GDM1 (cell line): ENCODE measurements at places on chromosomes 3 and 15.

DNA sequence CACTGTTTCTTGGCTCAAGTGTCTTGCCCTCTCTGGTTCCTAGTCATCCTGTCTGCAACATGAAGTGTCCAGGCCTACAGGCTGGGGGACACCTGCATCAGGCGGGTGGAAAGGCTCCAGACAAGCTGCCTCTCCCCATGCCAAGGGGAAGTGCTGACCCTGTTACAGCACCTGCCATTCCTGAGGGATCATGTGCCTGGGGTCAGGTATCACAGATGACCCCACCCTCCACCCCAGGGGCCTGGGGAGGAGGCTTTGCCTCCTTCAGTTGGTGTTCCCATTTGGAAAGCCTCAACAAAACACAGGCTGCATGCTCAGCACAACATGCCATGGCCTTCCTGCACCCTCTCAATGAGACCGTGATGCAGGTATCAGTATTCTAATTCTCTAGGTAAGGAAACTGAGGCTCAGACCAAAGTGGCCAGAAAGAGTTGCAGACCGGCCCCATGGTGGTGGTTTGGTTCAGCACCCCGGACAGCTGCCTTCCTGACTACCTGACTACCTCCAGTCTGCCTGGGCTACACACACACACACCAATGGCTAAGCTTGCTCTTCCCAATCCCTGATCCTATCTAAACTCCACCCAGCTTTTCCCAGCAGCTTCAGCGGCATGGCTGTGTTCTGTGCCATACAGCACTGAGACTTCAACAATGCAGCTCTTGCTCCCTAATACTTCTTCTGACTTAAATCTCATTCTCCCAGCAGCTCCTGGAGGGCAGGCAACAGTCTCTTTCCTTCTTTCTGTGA, 69.7 kb upstream of the LINGO1 start:
- DNase-seq, result no peak

GRCh38 chr3:149401212-149401925, 23.9 kb upstream of the TM4SF1 start:
- no peak for DNase-seq

DNA sequence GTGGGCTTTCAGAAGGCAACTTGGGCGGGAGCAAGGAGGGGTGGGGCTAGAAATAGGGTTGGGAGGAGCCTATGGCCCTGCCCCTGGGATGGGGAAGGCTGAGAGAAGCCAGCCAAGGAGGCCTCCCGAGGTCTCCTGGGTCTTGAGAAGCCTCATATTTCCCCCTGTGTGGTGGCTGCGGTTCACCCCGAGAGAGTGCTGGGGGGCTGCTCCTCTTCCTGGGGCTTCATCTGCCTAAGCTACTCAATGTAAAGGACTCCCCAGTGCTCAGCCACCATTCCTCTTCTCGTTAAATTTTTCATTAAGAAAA, 174.3 kb downstream of the SMAD6 start:
- DNase-seq, result no peak

DNA sequence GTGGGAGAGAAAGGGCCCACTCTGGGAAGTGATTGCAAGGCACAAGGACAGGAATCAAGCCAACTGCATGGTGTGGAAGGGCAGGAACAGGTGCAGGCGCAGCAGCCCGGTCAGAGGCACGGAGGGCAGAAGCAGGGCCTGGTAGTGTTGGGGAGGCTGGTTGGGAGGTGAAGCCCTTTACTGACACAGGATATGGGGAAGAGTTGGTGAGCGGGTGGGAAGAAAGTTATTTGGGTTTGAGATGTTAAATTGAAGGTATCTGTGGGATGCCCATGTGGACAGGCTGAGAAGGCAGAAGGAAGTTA, 83.6 kb upstream of the ABHD2 start:
- no peak for DNase-seq

- DNase-seq, result no peak
These were observed 522 bp upstream of the GXYLT2 start for GRCh38 chr3:72887343-72887704.

- DNase-seq, result peak; percentile 21
These were observed 38.4 kb downstream of the TMEM158 start for GRCh38 chr3:45187694-45188141.

DNA sequence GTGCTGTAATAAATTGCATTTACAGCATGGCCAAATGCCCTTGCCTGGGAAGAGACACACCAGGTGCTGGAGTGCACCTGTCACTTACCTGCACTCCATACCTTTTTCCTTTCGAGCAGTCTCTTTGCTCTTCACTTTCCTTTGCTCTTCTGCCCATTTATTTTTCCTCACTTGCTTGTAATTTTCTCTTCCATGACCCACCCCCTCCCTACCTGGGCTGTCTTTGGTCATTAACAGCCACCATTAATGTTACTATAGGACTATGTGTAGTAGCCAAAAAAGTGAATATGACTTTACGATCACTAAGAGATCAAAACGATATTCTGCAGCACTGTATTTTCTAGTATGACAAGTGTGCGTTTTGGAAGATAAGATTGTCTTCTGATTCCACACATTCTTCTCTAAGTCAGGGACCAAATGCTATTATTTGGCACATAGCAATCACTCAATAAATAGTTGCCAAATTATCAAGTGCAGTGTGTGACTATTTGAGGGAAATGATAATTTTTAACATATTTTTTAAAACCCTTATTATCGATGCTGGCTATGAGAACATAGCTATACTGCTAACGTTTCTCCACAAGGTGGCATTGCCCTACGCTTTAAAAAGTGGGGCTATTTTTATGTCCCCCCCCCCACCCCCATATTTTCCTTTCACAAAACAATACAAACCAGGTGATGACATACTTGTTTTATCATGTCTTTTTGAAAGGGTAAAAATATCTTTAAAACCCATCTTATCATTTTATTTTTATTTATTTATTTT, 114.4 kb downstream of the GHSR start:
- no peak for DNase-seq

- no peak for DNase-seq
These were observed 46.4 kb downstream of the KCNAB1 start for GRCh38 chr3:156166808-156167207.

DNA sequence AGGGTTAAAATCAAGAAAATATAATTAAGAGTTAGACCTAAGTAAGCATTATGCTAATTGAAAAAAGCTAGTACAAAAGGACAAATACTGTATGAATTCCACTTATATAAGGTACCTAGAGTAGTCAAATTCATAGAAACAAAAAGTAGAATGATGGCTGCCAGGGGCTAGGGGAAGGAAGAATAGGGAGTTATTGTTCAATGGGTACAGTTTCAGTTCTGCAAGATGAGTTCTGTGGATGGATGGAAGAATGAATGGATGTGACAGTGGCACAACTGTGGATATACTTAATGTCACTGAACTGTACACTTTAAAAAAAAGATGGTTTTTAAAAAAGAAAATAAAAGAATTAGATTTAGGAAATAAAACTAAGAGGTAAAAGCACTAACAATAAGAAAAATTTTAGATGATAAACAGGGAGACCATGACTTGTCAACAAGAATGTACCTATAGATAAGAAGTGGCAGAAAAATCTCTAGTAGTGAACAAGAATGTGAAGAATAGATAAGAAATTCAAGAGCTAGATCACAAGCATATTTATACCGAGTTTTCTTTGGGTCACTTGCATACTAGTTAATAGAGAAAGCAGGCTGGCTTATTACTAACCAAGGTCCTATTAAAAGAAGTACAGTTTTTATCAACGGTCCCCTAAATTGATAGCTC, 5.5 kb downstream of the IFT80 start:
- DNase-seq, result no peak

GRCh38 chr3:81716870-81717509, 44.5 kb downstream of the GBE1 start:
- no peak for DNase-seq

DNA sequence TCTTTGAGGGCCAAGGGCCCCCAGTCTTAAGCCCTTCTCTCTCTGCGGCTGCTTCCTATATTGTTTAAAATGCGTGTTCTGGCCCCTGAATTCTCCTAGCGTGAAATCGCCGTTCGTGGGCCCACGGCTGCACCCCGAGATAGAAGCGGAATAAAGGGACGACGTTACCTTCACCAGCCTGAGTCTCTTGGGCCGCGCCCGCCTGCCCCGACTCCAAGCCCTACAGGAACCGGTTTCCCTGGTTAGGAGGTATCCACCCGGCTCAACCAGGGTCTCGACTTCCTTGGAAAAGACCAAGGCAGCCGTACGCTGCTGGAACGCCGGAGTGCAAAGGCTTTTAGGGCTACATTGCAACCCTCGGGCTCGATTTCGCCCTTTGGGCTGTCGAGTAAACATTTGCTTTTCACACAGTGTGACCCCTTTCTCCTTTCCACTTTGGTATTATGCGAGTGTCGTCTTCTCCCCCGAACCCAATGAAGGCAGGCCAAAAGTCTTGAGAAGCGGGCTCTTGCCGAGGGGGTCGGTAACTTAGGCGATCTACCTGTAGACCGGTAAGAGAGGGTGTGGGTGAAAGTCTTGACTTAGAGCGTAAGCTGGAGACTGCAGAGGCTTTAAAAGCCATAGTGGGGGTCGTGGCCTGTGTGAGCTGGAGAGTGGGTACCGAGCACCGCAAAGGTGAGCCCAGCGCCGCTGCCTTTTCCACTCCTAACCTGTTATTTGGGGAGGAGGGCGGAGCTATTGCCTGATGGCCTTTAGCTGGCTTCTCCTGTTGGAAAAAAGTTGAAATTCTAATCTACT, 2.0 kb downstream of the TRIM71 start:
- no peak for DNase-seq

- no peak for DNase-seq
These were observed 48.7 kb downstream of the RAF1 start for GRCh38 chr3:12615266-12615665.

DNA sequence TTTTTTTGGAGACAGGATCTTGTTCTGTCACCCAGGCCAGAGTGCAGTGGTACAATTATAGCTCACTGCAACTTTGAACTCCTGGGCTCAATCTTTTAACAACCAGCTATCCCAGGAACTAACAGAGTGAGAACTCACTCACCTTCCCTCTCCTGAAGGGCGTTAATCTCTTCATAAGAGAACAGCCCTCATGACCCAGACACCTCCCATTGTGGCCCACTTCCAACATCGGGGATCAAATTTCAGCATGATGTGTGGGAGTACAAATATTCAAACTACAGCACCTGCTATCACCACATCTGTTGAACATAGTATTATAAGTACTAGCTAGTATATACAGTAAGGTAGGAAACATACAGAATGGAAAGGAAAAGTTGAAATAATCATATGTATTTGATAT, 132.5 kb downstream of the DOCK3 start:
- no peak for DNase-seq

DNA sequence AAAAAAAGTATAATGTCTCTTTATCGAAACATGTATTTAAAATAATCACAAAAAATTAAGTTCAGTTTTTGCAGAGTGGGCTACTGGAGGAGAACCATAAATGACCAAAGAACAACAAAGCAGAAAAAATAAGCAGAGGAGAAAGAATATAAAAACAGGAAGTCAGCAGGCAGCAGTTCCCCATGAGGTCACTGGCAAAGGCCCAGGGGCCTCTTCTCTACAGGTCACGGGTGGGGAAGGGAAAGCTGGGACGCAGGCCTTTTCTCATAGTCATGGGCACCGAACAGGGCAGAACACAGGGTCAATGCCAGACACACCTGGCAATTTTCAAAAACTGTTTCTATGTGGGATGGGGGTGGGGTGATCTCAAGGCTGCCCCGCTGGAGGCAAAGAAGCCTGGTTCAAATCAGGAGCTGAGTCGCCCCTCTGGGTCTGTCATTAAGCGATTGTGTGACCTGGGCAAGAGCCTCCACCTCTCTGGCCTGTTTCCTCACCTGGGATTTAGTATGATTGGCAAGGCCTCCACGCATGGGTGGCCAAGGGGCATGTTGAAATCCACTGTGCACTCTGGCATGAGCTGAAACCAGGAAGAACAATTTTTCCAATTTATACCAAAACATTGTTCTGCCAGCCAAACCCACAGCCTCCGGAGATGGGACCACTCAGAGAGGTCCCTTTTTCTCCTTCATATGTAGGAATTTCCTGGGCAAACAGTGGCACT, 43.8 kb upstream of the UACA start:
- DNase-seq, result no peak

DNA sequence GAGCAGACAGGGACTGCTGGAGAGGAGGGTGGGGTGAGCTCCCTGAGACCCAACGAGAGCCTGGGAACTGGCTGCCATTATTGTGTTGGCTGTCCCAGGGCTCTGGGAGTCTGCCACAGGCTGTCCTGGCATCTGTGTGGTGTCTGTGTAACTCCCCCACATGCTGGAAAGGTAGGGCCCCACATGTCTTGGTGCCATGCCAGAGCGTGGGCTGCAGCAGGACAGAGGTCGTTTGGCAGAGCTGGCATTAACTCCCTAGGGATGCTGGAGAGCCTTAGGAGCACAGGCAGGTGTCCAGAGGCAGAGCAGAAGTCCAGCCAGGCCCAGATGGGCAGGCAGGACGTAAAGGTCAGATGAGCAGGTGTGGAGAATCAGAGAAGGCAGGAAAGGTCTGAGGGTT, 9.7 kb downstream of the TIMP4 start:
- DNase-seq, result no peak

GRCh38 chr3:33438881-33439545, 1.2 kb downstream of the UBP1 start:
- DNase-seq, result no peak

GRCh38 chr3:45742461-45743089, 53.4 kb downstream of the SACM1L start:
- no peak for DNase-seq

GRCh38 chr15:97963779-97964178, 3.3 kb downstream of the ARRDC4 start:
- no peak for DNase-seq

DNA sequence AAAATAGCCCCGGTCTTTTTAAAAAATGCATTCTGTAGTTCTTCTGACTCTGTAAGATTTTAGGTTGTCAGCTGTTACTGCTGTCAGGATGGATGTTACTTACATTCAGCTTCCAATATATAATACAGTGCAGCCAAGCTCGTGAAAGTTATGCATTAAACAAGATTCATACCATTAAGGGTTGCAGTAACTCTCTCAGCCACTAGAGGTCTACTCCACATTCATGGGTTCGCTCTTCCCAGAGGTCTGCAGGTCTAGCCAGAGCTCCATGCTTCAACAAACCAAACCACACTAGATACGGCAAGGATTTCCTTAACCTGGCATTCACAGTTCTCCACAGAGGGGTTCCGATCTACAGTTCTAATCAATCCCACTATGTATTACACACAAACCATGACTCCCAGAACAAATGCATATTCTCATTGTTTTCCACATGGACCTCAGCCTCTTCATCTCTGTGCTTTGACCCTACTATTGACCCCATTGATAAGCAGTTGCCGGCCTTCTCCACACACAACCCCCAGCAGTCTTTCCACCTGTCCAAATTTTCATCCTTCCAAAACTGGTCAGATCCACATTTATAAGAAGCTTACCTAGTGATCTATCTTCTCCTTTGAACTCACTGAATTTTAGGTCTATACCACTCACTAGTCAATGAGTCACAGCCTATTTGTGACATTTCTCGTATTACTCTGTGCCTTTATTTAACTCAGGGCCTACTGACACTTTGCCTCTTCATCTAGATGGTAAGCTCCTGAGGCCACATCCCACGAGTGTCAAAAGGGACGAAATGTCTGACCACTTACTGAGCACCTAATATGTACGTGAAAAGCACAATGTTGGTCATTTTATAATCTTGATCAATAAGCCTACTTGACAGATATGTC, 33.7 kb downstream of the RORA start:
- DNase-seq, result peak; percentile 14

- no peak for DNase-seq
These were observed 8.4 kb downstream of the KBTBD8 start for GRCh38 chr3:67006460-67006859.

- no peak for DNase-seq
These were observed 50.7 kb downstream of the CLDN11 start for GRCh38 chr3:170469151-170470062.

GRCh38 chr3:98772022-98772421, 8.9 kb downstream of the ST3GAL6 start:
- no peak for DNase-seq

GRCh38 chr3:113551820-113552219, 19.5 kb downstream of the SIDT1 start:
- DNase-seq, result no peak

GRCh38 chr3:21328711-21329390, 422.2 kb downstream of the ZNF385D start:
- DNase-seq, result no peak
